Pulmonary artery endothelial cell (primary cell): ENCODE measurements at places on chromosomes 1 and 21. TPM values are rescaled to one million over a fixed set of nuclear protein-coding genes. Genes with fewer than 3 reads are reported as not detected.

The CYP4Z1 gene
- total RNA-seq = not detected in 2 replicates

The MAP3K21 gene
- total RNA-seq = 0.26 and 0.28 TPM in 2 replicates

The DVL1 gene
- total RNA-seq = 57.5 and 60.5 TPM in 2 replicates

The SYPL2 gene
- 0.04 TPM in 1 of 2 replicates, not detected in the other for total RNA-seq
